Fibroblast of skin of right biceps (primary cell): ENCODE measurements at places on chromosomes 4 and X.

GRCh38 chrX:152918707-152919106 lies 20.8 kb downstream of the ZNF185 start:
- DNase-seq, result no peak

DNA sequence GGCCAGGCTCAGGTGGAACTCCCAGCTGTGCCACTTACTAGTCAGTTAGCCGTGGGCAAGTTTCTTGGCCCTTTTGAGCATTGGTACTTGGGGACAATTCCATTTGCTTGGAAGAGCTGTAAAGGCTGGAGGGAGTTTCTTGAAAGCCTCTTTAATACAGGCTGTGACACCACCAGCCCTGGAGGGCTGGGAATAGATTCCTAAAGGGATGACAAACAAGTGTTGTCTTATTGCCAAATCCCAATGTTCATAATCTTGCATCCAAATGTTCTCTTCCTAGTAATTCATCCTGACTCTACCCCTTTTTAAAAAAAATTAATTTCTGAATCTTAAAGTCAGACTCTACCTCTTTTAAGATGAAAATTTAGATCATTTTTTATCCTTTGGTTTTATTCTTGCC lies 14.6 kb upstream of the MED28 start:
- no peak for DNase-seq

- DNase-seq, result no peak
Measured at GRCh38 chr4:183517781-183518180, 12.9 kb downstream of the ING2 start.

DNA sequence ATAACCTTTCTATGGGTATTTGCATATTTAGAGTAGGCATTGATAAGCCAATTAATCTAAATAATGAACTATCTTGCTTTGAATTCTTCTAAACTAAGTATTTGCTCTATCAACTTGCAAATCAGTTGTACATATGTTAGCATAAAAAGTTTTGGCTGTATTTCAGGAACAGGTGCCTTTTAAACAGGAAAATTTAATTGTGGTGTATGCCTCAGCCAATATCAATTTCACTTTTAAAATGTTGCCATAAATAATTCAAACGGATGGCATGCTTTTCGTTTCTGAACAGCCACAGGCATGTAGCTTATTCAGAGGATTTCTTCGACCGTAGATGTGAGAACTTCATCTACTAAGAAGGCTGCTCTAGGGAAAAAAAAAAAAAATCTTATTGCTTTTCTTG lies 99.9 kb downstream of the DCLK2 start:
- peak; percentile 65 for DNase-seq

- DNase-seq, result no peak
Measured at GRCh38 chr4:176102414-176103063, 36.9 kb downstream of the WDR17 start.

- DNase-seq, result peak; percentile 30
Measured at GRCh38 chrX:14015294-14015693, 14.4 kb downstream of the GEMIN8 start.

DNA sequence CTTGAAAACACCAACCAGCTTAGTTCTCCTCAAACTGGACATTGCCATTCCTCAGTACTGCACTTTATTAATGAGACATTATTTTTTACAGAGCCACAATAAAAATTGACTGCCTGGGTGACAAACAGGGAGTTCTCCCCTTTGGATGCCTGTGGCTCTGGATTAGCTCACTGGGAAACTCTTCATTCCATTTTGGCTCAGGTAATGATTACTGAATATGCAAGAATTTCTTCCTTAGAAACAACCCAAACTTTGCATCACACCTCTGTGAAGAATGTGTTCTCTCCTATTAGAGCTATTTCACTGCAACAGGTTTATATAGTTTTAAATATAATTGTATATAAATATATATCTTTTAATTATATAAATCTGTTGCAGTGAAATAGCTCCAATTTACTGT lies 2065.8 kb downstream of the ARAP2 start:
- DNase-seq, result no peak

DNA sequence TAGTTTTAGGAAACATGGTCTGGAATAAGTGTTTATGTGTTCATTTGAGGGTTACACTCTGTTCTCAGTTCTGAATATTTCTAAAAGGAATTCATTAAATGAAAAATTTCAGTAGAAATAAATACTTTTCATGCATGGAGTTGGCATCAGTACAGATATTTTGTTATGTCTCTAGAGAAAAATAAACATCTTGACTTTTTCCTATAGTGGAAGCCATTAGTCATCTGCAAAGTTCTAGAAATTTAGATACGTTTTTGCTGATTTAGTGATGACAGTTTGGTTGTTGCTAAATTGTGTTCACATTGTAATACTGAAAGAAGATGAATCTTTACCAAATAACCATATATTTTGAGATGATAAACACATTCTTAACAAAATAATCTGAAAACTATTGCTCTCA lies 268.2 kb upstream of the TEX13A start:
- DNase-seq, result no peak

DNA sequence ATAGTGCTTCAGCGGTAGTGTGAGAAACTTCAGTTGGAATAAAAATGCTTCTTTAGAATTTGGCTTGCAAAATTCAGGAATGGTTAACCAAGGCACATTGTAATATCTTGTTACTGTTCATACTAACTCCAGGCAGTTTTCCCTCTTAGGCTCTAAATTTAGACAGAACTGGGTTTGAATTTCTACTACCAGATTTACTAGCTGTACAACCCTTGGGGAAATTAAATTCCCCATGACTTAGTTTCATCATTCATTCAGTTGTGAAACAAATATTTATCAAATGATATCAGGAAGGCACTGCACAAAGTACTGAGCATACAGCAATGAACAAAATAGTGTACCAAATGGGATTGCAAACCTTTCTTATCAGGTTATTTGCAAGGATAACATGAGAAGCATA lies 135.0 kb upstream of the IL15 start:
- DNase-seq, result no peak

DNA sequence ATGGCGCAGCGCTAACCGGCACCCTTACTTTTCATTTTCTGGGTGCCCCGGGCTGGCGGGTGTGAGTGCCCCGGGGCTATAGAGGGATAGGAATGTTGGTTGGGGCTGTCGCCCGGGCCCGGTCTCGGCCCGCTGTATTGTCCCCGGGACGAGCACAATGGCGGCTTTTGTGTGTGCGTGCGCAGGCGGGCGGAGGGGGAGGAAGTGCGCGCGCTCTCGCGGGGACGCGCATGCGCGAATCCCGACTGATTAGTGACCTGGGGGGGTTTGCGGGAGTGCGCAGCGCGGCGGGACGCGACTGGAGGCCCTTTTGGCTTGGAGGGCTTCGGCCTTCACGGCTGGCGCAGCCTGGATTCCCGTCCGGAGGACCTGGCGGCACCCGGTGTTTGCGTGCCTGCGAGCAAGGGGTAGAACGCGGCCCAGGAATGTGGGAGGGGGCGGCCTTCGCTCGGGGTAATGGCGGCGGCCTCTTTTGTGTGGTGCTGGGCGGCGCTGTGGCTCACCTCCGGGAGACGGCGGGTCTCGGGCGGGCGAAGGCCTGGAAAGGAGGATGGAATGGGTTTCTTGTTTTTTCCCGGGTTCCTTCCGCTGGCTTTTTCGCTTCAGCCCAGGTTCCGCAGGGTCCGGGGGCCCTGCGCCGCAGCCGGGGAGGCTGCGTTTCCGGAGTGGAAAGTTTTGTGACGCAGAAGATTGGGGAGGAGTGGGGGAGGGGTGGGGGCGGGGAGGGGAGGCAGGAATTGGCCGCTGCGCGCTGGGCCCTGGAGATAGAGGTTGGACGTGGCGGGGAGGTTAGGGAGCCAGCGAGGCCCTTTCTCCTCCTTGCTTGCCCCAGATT lies 618 bp downstream of the DDX3X start:
- peak; percentile 74 for DNase-seq

- DNase-seq, result no peak
Measured at GRCh38 chr4:54843946-54844345, 186.2 kb downstream of the KIT start.

- no peak for DNase-seq
Measured at GRCh38 chrX:16103625-16104024, 19.7 kb upstream of the GRPR start.

DNA sequence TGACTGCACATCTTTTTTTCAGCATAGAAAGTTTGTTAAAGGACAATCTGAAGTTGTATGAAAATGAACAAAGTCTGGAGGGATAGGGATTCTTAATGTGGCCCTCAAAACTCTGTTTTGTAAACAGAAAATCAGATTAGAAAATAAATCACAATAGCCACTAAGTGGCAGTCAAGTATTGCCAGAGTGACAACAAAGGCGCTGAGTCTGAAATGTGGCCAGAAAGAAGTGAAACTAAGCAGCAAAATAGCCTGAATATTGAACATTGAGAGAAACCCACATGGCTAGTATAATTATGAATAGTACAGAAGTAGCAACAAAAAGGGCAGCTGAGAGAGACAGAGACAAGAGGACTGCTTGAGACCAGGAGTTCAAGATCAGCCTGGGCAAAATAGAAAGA lies 81.1 kb upstream of the CT45A1 start:
- DNase-seq, result no peak

GRCh38 chr4:17094876-17095210 lies 196.4 kb upstream of the LDB2 start:
- DNase-seq, result peak; percentile 60

- no peak for DNase-seq
Measured at GRCh38 chr4:77073106-77073809, 2.5 kb downstream of the CCNI start.

DNA sequence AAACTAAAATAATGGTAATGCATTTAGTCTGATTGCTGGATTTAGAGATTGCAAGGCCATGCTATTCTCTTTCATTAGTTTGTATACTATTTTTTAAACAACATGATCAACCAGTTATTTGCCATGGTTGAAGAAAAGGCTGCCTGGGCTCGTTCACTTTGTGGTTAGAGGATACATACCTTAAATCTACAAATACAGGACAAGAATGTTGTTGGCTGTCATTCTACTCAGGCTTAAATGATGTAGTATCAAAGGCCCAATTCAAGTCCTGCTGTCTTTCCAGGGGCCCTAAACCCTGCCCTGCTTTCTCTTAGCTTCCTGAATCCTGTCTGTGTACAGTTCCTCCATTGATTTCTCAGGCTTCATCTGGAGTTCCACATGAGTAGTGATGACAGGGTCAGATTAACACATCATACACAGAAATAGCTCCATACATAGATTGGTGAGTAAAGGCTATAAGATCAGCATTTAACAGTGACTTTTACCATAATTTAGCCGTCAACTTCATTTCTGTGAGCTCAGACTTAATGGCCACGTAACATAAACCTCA lies 114.9 kb upstream of the GPRIN3 start:
- DNase-seq, result no peak

DNA sequence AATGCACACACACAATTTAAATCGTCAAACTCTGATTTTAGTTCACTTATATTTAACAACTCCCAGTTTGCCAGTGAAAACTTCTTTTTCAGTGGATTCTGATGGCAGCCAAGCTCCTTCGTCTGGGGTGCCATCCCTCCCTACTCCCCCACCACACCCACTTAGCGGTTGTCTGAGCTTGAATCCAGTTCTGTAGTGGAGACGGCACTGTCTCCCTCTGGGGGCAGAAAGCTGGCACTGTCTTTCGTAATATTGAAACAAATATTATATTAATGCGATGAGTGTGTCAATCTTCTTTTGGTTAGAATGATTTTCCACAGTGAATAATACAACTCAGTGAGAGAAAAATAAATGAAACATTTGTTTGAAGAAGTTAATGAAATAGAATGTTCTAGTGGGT lies 5.4 kb downstream of the MEPE start:
- DNase-seq, result no peak

- DNase-seq, result no peak
Measured at GRCh38 chr4:124097447-124097846, 615.1 kb downstream of the ANKRD50 start.

DNA sequence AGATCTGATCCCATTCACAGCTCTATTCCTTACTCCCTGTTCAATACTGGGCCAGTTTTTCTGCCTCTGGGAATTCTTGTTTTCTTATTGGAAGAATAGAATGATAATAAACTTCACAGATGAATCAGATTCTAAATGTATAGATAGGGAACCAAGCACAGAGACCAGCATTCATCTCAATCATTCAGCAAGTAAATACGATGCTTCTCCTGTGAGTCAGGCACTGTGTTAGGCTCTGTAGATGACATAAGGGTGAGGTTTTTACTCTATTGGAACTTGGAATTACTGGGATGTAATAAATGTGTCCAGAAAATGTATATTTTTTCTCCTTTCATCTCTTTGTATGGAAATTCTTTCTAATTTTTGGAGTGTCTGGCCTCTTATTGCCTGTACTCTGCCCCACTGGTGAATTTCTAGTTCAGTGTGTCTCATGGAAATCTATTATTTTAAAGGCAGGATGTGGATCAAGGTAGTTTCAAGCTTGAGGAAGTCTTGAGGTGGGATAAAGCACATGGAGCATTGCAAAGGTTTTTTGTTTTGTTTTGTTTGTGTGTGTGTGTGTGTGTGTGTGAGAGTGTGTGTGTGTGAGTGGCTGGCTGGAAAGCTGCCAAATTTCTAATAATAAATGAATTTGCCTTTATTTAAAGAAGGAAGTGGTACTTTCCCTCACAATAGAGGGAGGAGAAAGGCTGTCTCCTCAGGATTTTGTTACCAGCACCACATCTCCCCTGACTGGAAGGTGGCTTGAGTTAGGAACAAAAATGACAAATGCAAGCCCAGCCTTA lies 117.9 kb upstream of the HS3ST1 start:
- no peak for DNase-seq

DNA sequence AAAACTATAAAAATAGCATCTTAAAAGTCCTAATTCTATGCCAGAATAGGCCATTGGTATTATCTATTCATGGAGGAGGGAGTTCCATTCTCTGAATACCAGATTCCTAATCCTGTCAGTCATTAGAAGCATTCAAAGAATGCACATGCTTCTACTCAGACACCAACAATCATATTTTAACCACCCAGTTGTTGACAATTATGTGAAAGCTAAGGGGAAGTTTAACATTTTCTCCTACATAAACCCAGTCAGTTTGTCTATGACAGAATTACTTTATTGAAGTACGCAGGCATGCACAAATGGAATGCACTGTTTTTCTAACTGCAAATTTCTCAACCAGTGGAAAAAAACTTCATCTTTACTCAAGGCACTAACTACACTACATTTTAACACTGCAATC lies 69.6 kb upstream of the MTNR1A start:
- DNase-seq, result peak; percentile 95

- DNase-seq, result no peak
Measured at GRCh38 chrX:24877854-24878650, 137.7 kb downstream of the ARX start.

DNA sequence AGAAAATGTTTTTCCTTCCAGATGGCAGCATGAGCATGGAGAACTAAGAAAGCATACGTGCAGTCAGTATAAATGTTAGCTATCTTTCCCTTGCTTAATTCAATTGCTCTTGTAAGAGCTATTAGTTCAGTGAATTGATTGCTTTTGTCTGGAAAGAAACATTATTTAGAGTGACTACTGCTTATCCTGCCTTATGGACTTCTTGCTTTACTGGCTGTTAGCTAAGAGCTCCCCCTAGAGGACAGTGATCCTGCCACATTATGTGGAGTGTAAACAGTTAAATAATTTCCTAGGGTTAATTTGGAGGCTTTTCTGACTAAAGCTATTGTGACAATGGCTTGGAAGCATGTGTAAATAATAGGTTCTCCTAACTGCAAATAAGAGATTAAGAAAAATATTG lies 1402.4 kb downstream of the FAM133A start:
- peak; percentile 52 for DNase-seq

GRCh38 chr4:82900066-82900410 lies 497 bp upstream of the THAP9 start:
- no peak for DNase-seq

GRCh38 chr4:41257906-41258305 lies 1.2 kb downstream of the UCHL1 start:
- no peak for DNase-seq
